ENCODE measurements at places on chromosomes 12 and 14.

- no peak for DNase-seq
Observed at GRCh38 chr14:21436567-21437062, 19.3 kb downstream of the CHD8 start.

GRCh38 chr12:52585946-52586345, 12.3 kb upstream of the KRT74 start:
- DNase-seq, result no peak

DNA sequence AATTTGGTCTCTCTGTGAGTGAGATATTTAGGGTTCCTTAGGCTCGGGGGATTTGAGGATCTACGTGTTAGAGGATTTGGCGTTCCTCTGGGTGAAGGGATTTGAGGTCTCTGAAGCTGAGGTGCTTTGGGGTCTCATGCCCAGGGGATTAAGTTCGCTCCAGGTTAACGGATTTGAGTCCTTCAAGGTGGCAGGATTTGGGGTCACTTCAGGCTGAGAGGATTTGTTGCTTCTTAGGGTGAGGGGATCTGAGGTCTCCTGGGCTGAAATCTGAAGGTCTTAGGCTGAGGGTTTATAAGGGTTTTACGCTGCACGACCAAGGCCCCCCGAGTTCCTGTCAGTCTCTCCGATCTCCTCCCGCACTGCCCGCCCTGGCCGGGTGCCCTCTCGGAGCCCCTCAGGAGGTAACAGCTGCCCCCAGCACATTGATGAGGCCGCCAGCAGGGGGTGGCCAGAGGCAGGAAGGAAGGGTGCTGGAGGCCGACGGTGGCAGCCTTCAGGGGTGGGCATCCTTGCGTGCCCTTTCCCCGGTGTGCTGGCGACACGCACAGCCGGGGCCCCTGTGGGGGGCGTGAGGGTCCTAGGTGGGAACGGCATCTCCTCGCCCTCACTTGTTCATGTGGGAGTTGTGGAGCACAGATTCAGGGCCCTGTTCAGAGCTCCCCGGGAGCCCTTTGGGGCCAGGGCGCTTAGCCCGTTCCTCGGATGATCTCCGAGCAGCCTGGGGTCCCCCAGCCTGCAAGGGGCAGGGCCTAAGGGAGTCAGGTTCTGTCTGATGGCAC, 14.3 kb downstream of the CEP170B start:
- no peak for DNase-seq

- DNase-seq, result no peak
Observed at GRCh38 chr12:12620730-12621315, 9.1 kb downstream of the CREBL2 start.

GRCh38 chr14:62084020-62084419, 321.8 kb downstream of the SNAPC1 start:
- DNase-seq, result peak; percentile 50

DNA sequence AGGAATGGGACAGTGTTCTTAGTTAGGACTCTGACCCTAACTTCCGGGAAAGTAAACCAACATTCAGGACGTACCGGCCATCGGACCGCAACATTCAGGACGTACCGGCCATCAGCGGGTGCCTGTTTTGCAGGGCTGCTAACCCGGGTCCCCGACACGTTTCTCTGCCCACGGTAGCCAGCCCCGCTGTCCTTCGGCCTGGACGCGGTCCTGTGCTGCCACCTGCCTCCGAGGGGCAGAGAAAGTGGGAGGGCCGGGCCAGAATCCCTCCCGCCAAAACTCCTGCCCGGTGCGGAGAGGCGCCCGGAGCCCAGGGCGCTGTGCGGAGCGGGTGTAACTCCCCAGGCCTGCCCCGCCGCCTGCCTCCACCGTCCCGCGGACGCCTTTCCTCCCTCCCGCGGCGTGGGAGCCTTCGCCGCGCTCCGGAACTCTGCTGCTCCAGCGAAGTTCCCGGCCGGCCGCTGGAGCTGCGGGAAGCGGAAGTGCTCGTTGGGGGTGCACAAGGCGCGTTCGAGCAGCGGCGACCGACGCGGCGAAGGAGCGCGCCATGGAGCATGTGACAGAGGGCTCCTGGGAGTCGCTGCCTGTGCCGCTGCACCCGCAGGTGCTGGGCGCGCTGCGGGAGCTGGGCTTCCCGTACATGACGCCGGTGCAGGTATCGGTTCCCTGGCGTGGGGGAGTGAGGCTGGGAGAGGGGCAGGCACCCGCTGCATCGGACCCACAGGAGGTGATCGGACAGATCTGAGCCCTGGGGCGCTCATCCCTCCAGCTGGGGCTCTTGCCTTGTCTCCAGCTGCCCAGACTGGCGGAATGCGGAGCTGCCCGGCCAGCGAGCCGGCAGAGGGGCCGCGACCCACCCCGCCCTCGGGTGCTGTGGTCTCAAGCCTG, at the start of gene DDX55:
TSS of gene DDX55 (plus strand) at position 498 of the 888 bp plus-strand sequence. CDS start at position 548, 50 bp downstream.
- peak; percentile 92 for DNase-seq

DNA sequence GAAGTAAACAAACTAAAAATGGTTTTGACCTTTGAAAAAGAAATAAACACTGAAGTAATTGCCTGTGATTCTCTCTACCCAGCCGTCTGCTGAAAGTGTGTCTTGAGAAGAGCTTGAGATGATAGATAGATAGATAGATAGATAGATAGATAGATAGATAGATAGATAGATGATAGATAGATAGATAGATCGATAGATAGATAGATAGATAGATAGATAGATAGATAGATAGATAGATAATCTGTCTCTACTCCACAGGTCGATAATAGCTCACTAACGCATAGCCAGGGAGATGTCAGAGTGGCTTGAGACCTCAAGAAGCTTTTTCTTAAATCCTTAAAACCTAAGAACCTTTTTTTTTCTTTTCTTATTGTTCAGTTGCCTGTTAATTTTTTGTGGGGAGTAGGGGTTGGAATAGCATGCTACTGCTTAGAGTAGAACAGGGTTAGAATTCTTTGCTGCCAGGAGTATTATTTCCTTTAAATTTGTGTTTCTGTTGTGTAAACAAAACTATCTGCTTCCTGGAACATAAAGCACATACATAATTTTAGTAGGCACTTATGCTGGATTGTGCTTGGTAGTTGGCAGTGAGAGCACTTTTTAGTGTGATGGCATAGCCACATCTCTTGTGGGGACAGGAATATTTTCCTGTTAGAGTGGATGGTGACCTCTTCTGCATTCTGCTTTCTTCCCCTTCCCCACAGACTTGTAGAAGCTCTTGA, 169.5 kb downstream of the FBXL14 start:
- DNase-seq, result no peak

GRCh38 chr14:59707778-59708561, 131.4 kb upstream of the CCDC175 start:
- DNase-seq, result no peak

- no peak for DNase-seq
Observed at GRCh38 chr14:74089251-74090020, 4.7 kb downstream of the LIN52 start.

GRCh38 chr12:112163056-112163455, 37.7 kb downstream of the TRAFD1 start:
- no peak for DNase-seq

DNA sequence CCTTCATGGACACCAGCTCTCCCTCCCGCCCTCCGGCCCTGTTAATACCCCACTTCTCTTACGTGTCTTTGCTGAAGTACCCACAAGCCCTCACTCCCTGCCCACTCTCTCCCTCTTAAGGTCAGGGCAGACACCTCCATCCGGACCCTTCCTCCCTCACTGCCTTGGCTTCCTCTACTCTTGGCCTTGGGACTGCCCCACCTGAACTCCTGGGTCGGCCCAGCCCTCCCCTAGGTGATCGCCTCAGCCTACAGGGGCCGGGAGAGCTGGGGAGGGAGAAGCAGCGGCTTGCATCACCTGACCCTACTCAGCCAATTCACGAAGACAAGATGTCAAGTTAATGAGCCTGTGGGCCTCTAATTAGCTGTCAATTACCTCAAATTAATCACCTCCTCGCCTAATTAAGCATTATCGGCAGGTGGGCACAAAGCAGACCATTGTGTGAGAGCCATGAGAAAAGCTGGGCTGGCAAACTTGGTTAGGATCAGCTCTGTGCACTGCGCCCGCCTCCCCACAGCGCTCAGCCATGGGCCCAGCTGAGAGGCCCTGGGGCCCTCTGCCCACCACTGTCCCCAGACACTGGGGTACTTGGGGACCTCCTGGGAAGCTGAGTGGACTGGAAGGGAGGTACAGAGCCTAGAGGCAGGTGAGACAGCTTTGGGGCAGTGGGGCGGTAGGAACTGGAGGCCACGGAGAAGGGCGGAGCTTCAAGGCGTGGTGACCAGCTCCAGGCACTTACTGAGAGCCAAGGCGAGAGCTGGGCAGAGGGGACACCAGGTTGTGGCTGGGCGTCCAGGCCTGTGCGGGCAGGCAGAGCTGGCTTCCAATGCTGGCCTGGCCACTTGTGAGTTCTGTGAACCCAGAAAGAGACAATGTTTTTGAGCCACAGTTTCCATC, 25.1 kb upstream of the VSX2 start:
- no peak for DNase-seq

DNA sequence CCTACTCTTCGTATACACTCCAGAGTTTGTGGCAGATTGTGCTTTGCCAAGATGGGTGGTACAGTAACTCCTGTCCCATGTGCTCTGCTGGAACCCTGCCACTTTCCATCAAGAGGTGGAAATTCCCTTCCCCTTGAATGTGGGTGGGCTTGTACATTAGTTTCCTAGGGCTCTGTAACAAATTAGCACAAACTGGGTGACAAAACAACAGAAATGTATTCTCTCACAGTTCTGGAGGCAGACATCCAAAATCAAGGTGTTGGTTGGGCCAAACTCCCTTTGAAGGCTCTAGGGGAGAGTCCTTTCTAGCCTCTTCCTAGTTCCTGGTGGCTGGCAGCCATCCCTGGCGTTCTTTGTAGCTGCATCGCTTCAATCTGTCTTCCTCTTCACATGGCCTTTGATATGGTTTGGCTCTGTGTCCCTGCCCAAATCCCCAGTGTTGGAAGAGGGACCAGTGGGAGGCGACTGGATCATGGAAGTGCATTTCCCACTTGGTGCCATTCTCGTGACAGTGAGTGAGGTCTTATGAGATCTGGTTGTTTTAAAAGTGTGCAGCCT, 117.5 kb downstream of the VRK1 start:
- DNase-seq, result no peak

GRCh38 chr12:67155863-67156262, 113.3 kb upstream of the CAND1 start:
- no peak for DNase-seq

DNA sequence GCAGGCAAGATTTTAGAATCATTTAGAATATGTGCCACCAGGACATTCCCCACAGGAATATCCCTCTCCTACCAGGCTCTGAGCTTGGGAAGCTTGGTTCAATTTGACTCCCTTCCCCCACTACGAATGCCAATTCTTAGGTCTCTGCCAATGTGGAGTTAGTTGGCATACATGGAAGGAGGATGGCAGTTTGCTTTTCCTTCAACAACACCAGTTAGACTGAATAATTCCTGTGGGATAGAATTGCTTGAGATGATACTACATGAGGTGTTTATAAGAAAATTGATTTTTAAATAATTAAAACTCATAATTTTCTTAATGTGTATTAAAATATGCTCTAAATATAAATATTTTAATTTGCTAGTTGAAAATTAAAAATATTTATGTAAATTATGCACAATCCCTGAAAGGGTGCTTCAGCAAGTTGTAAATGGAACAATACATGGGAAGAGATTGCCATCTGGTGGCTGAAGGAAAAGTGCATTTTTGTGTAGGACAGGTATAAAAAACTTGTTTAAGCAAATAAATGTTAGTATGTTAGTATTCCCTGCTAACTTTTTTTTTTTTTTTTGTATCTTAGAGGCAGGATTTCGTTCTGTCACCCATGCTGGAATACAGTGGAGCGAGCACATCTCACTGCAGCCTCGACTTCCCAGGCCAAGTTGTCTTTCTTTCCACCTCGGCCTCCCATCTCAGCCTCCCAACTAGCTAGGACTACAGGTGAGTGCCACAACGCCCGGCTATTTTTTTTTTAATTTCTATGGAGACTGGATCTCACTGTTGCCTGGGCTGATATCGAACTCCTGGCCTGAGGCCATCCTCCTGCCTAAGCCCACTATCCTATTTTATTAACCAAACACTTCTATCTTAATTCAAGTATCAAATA, 25.8 kb upstream of the STRAP start:
- peak; percentile 8 for DNase-seq

DNA sequence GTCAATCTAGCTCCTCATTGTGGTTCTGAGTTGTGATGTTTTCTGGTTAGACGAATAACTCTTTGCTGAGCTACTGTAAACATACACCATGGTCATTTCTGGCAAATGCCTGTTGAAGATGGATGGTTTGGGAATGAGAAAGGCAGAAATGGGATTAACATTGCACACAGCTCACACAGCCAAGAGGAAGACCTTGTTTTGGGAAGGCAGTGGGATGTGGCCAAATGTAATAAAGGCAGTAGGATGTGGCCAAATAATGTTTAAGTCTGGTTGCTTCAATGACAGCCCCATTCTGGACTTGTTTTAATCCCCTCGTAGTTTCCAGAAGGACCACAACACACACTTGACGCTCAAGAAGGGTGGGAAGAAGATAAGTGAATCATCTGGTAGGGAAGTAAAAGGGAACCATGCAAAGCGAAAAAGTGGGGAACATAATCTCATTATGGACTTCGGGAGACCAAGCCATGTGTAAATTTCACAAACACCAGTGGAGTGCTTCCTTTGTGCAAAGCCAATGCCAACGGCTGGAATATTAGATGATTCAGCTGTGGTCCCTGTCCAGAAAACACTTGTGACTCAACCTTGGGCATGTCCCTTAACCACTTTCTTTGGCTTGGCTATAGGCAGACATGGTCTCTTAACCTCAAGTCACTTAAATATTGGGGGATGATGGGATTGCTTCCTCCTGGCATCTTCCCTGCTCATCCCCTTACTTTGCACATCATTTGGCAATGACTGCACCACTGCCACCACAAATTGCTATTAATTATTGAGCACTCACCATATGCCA, 284.4 kb upstream of the CRY1 start:
- no peak for DNase-seq

- no peak for DNase-seq
Observed at GRCh38 chr12:132170637-132171292, 26.5 kb downstream of the NOC4L start.

- DNase-seq, result no peak
Observed at GRCh38 chr12:8914716-8915526, 612 bp downstream of the PHC1 start.

- no peak for DNase-seq
Observed at GRCh38 chr12:58408516-58408915, 467.1 kb downstream of the ATP23 start.

- no peak for DNase-seq
Observed at GRCh38 chr14:51472881-51473280, 178.8 kb upstream of the FRMD6 start.

DNA sequence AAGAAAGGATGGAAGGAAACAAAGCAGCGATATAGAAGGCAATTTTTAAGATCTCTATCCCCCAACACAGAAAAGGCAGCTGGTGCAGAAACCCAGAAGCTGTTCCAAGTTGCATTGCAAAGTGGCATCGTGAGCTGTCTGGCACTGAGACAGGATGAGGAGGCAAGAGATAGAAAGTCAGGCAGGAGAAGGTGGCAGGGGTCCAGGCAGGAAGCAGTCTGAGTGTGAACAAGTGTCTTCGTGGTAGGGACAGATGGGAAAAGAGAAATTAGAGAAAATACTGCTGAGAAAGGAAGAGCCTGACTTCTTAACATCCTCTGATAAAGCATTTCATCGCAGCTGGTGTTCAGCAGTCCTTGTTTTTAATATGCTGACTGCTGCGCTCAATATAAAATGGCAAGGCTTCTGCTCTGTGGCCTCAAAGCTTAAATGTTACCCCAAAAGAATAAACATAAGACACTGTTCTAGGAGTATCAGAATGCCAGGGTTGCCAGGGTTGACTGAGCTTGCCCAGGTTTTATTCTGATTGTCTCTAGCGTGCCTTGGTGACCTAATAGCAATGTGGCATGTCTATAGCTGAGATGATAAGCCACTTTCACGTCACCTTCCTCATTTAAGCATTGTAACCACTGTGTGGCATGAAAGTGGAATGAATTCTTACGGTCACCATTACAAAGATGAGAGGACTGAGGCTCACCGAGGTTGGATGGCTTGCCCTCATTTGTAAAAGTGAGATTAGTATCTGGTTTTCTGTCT, 397.6 kb downstream of the NUAK1 start:
- DNase-seq, result peak; percentile 11
